ENCODE measurements at places on chromosomes 4 and X. TPM values are rescaled to one million over a fixed set of nuclear protein-coding genes. Genes with fewer than 3 reads are reported as not detected.

DNA sequence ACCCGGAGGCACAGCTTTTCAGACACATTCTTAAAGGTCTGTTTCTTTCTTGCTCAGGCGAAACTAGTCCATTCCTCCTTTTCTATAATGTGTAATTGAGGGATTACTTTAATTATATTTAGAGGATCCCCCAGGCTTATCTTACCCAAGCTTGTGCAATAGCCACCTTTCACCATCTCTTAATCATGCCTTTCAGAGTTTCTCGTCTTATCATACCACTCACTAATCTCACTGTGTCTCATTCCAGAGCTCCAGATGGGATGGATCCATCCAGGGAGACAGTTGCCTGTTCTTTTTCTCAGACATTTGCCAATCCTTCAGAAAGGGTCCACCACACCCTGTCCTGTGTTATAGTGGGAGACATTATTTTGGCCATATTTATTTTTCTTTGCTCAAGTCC is 12.5 kb downstream of the SPARCL1 start:
- no peak for DNase-seq

DNA sequence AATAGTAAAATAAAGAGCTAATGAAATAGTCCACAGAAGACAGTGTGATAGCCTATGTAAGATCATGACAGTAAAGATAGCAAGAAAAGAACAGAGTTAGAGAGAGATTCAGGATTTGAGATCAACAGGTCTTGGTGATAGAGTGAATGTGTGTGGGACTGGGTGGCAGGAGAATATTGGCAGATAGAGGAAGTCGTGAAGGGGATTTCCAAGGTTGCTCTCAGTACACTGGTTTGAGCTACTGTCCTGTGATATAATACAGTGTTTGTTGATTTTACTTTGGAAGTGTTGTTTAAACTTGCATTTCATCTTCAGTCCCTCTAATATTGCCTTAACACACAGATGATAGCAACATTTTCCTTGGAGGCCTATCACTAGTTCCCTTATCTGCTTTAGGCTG is 44.1 kb downstream of the DTHD1 start:
- no peak for DNase-seq

- no peak for DNase-seq
Measured at GRCh38 chrX:28997706-28998463, 410.6 kb downstream of the IL1RAPL1 start.

DNA sequence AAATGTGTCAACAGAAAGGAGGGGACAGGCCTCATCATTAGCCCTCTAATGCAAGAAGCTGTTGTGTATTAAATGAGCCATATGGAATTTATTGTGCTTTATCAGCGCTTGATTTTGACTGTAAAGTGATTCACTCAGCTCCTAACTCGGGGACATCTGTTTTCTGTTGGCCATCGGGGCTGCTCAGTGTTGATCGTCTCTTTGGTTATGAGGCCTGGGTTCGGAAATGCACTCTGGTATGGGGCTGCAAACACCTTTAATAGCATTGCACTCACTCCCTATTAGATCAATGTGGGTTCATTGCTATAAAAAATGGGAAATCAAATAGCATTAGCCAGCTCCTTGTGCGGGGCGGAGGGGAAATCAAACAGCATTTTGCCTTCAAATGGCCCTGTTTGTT is 6.4 kb downstream of the ARX start:
- DNase-seq, result no peak

DNA sequence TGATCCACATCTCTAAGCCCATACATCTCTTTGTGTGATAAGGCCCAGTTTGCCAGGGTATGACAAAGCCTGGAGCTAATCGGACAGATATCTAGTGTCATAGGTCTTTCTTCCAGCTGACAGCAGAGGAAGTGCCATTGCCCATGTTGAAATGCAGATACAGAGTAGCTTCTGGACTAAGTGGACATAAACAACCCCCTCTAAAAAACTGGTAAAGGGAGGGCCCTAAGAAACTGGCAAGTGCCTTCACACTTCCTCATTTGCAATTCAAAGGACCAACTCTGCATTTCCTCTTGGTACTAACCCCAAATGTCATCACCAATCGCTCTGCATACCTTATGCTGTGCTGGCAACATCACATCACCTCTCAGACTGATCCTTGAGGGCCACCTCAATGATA is 20.8 kb downstream of the ARHGEF6 start:
- no peak for DNase-seq

DNA sequence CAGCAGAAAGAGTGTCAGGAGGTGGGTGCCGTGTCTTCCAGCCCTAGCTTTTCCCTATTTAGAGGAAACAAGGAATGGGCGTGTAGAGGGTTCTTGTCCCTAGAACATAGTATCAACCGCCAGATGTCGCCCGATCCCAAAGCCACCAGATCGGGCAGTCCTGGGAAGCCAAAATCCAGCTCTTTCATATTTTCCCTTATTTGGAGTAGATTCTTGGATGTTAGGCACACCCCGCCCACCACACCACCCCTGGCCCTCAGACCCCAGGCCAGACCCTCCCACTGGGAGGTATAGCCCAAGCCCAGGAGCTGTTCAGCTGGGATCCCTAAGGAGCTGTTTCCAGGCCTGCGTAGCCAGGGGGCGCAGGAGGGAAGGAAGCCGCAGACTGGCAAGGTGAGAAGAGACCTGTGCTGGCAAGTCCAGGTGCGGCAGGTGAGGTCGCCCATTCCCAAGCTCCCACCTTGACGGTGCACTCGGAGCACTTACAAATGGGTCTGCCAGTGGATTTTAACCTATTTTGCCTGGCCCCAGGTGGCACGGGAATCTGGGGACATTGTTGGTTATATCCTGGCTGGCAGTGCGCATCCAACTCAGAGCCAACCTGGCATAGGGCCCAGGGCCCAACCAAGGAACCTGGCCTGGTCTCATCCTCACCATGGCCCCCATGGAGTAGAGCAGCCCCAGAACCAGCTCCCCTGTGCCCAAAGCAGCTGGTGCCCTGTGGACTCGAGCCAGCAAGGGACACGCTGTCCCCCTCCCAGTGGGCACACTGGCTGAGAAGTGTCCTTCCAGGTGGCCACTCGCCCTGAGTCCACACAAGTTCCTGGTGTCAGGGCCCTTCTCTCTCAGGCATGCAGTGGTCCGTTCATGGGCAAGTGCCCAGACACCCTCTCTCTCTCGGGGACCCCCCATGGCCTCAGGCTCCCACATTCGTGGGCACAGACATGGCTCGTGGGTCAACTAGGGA is 811 bp downstream of the FLNA start:
- DNase-seq, result no peak

DNA sequence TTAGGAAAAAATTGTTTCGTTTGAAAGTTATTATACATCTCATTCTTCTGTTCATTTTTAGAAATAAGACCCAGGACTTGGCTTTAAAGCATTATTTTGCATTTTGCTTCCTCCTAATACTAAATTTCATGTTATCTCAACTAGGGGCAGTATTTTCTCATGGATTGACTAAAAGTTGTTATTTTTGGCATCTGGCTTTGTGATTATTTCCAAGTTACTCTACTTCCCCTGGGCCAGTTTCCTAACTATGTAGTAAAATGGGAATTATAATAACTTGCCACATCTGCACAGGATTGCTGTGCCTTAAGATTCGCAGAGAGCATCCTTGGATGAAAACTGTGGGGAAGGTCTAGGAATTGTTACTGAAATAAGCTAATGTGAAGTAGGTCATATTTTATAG is 3.0 kb downstream of the RBPJ start:
- DNase-seq, result no peak

GRCh38 chrX:110167952-110168451 is 149.9 kb downstream of the AMMECR1 start:
- DNase-seq, result peak; percentile 58

The LINC00632 gene
- 0.41 TPM for total RNA-seq

The FAM9B gene
- total RNA-seq, result not detected

The ATP1B4 gene
- total RNA-seq, result not detected

The TAF7L gene
- total RNA-seq, result not detected

The TLR3 gene
- total RNA-seq, result not detected

The RBMXL3 gene
- total RNA-seq, result not detected
